Ammon's horn (tissue), 1 donor: ENCODE measurements at places on chromosomes 7 and 10.
A peak's percentile ranks its signal among the peaks of the same experiment; 100 is the strongest.

- DNase-seq: no peak
Measured at GRCh38 chr10:51318399-51319172, 244.3 kb downstream of the PRKG1 start.

- no peak for DNase-seq
Measured at GRCh38 chr10:8407501-8408021, 353.1 kb downstream of the GATA3 start.

DNA sequence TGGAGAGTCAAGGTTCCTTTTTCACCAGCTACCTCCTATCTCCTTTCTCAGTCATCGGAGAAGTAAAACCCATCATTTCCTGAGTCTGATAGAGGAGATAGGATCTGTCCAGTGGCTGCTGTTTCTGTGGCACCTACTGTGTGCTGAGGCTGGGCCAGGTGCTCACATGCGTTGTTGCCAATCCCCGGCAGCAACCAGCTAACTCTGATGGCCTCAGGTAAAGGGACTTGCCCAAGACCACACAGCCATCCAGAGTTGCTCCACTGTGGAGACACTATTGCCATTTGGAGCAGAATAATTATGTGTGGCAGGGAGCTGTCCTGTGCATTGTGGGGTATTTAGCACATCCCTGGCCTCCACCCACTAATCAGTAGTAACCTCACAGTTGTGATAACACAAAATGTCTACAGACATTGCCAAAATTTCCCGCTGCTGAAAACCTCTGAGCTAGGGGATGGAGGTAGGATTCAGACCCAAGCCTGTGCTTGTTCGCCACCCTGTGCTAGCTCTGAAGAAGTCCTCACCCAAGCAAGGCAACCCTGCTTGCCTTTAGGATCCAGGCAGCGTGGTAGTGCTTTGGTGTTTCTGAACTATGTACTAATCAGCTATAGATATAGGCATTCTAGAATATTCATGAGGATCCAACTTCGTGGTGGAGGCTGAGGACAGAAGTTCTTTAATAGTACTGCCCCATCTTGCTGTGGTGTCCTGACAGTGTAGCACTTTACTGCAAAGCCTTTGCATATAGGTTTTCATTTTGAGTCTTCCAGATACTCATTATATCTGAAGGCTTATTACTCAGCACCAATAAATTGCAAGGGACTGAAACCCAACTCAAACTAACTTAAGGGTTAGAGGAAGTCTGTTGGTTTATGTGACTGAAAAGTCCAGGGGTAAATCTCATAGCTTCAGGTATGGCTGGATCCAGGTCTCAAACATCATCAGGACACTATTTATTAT is 164.6 kb downstream of the GRK5 start:
- DNase-seq: no peak

DNA sequence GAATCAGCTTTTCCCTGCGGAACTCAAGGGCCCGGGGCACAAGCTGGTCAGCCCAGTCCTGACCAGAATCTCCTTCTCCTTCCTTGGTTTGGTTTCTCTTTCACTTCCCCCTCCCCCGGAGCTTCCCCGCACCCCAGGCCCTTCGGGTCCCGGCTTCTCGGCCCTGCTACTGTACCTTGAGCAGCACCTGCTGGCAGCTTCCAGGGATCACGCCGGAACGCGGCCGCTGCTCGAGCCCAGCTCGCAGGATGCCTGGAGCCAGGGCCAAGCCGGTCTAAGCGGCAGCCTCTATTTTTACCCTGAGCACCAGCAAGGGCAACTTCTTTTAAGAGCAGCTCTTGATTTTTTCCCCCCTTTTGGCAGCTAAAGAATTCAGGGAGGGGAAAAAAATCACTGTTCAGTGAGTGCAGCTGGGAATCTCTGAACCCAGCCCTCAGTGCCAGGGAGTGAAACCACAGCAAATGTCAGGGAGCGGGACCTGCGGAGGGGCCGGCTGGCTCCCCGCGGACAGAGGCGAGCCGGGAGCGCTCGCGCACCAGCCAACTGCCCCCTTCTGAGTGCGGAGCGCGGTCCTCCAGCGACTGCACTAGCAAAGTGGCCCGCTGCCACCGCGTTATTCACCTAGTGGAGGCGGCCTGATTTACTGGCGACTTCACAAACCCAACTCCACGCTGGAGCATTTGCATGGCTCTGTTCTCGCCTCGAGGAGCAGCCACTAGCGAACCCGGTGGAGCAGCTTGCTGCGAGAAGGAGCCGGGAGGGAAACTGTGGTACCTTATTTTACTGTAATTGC is 2.4 kb upstream of the INHBA start:
- DNase-seq: peak; percentile 83

DNA sequence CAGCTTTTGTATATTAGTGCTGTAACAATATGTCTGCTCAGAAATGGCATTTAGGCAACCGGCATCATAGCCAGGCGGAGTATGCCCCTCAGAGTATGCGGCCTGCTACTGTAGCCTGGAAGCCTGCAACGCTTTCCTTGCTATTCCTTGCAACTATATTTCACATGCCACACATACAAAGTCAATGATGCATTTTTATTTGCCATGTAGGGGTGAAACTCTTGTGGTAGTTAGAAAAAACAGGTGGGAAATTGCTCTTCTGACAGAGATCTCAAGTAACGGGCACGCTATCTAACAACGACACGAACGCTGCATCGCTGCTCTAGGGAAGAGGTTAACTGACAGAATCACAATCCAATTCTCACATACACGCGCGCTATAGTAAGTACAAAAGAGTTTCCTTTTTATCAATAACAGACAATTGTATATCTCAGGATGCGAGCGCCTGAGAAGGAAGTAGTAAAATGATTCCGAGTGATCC is 5.9 kb downstream of the EBF3 start:
- no peak for DNase-seq

DNA sequence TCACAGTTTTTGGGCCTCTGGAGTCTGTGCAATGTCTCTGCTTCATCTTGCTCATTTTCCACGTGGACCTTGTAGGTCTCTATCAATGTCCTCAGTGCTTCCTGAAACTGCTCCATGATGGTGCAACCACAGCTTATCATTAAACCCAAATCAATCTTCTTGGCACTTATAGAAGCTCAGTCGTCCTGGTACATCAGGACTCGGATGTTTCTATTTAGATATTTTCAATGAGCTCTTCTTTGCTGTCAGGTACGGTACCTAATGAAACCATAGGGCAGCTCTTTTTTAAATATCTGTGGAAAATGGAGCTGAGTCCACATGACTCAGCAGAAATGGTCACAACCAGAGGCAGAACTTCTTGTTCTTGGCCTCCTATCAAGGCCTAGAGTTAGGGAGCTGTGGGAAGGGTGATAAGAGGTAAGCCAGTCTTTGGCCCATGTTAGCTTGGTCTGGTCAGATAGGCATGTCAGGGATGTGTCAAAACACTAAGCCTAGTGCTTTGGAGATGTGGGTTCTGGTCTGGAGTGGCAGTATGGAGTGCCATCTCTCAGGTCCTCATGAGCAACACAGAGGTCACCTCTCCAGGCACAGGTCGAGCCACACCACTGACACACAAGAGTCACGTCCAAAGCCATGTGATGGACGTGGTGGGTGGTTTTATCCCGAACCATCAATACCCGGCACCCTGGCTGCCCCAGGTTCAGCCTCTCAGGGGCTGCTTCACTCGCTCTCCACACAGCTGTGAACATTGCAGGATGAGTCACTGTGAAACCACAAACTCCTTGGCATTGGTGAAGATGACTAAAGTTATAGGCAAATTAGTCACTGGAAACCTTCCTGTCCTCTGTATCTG is 87.0 kb downstream of the TBXAS1 start:
- no peak for DNase-seq

DNA sequence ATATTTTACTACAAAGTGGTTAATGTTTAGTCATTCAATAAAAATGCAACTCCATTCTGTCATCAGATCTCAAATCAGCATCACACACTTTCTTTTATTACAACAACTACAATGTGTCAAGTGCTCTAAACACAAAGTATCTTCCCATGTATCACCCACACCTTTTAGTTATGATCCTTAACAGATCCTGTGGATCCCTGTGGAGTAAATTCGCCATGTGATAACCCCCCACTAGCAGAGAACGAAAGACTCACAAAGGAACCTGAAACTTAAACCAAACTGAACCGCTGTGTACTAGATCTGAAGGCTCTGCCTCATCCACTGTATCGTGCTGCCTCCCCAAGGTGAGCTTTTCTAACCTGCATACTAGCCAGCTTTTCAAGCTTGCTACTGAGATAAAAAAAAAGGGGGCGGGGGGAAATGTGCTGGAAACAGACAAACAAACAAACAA is 1.7 kb downstream of the DPY19L1 start:
- DNase-seq: peak; percentile 33

GRCh38 chr10:23459308-23459939 is 20.5 kb downstream of the OTUD1 start:
- DNase-seq: no peak

DNA sequence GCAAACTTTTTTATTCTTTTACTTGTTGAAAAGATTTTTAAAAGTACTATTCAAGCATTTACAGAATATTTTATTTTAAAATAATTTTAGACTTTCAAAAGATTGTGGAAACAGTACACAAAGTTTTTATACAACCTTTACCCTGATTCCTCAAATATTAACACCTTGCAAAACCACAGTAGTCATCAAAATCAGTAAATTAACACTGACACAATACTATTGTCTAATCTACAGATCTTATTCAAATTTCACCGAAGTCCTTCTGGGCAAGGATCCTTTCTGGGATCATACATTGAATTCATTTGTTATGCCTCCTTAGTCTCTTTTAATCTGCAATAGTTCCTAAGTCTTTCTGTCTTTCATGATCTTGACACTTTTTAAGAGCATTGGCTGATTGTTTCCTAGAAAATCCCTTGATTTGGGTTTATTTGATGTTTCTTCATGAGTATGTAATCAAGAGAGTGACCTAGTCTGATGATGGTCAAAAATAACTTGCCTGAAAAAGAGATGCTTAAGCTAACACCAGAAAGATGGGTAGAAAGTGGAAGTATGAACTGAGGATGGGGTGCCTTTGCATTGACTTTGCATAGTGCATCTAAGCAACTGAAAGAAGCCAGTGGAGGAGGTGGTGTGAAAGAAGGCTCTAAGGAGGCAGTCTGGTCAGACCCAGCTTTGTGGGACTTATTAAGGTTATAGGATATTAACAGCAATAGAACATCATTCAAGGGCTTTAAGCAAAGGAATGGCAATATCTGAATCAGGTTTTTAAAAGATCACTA is 9.7 kb downstream of the STAMBPL1 start:
- no peak for DNase-seq

- DNase-seq: no peak
Measured at GRCh38 chr7:112110651-112111050, 95.5 kb downstream of the DOCK4 start.

GRCh38 chr10:7314170-7314569 is 96.7 kb downstream of the SFMBT2 start:
- DNase-seq: no peak

DNA sequence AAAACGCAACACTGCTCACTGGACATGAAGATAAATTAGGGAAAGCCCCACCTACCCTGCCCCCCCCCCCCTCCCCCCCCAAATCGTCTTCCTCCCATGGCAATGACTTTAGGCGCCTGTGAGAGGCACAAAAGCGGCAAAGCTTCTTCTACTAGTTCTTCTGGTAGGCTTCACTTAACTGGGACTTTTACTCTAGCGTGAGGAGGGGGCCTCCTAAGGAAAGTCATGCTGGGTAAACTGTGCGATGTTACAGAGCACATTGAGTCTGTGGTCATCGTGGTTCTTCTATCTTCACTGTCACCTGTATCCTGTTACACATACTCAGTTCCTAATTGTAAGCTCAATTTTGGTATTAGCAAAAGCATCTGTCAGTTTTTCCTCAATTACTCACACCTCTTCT is 25.1 kb downstream of the HSPB1 start:
- DNase-seq: no peak

DNA sequence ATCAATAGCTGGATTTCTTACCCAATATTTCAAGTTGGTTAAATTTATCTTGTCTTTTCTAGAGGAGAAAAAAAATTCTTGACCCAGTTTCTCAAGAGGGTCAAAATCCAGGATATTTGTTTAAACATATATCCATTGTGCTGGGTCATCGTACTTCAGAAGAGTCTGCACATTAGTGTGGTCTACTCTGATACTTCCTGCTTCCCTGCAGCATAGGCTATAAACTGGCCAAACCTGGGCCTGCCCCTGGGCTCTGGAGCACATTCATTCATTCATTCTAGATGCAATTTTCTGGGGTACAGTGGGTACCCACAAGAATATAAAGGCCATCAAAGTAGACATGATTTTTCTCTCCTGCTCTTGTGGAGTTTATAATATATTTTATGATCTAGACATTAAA is 142.1 kb upstream of the WNT16 start:
- DNase-seq: no peak

GRCh38 chr7:37526623-37527022 is 78.0 kb upstream of the ELMO1 start:
- no peak for DNase-seq

GRCh38 chr10:45463244-45464116 is 89.5 kb downstream of the ALOX5 start:
- DNase-seq: no peak

DNA sequence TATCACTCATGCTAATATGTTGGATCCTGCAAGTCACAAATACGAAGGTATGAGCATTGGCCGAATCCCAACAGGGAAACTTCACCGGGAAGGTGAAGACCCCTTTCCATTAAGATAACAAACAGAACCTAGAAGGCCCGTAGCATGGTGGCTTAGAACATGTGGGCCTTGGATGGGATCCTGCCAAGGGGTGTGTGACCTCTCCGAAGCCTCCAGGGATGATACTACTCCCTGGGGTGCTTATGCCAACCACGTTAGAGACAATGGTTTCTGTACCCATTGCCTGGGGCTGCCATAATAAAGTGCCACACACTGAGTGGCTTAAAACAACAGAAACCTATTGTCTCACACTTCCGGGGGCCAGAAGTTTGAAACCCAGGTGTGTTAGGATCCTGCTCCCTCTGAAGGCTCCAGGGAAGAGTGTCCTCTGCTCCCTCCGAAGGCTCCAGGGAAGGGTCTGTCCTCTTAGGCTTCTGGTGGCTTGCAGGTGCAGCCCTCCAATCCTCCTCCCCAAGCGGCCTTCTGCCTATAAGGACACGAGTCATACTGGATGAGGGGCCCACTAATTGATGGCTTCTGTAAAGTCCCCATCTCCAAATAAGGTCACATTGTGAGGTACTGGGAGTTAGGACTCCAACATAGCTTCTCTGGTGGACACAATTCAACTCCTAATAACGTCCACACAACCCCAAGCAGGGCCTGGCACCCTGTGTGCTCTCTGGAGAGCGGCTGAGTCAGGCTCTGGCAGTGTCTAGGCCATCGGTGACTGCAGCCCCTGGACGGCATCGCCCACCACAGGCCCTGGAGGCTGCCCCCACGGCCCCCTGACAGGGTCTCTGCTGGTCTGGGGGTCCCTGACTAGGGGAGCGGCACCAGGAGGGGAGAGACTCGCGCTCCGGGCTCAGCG is 992 bp upstream of the MGMT start:
- no peak for DNase-seq
